ENCODE measurements at places on chromosomes 12 and 14.

DNA sequence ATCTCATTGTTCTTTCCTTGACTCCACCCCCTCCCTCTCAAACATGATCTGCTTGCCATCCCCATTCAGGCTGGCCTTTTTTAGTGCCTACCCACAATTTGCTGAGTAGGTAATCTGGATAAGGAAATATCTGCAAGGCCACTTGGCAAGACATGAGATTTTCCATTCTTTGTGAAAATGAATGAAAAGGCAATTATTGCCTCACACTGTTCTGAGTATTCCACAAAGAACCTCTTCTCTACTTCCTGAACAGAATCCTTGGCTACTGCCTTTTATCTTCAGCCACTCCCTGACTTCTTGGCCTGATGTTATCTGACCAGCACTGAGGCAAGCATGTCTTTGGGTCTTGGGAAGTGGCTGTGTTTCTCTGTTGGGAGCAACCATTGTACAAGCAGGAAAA, 263.2 kb upstream of the ATP2B1 start:
- DNase-seq, result no peak

DNA sequence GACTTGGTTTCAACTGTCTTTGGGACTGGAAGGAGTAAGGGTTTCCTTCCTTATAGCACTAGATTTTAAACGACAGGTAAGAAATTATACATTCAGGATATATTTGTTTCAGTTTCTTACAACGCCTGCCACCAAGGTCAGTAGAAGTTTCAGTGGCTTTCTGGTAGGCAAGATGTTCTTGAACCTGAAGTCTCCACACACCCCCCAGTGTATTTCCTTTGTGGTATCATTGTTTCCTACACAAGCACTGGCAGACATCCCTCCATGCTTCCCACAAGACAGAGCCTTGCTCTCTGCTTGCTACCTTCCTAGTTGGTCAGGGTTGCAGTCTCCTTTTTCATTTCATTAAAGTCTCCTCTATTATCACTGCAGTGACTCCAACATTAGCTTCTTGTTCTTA, 283.1 kb downstream of the FLRT2 start:
- DNase-seq, result no peak

- no peak for DNase-seq
Measured at GRCh38 chr14:69114763-69115162, 38.2 kb downstream of the DCAF5 start.

- DNase-seq, result no peak
Measured at GRCh38 chr14:32201816-32202490, at the start of gene RNU6-7. RNU6-7 (plus strand) TSS chr14:32202045.

DNA sequence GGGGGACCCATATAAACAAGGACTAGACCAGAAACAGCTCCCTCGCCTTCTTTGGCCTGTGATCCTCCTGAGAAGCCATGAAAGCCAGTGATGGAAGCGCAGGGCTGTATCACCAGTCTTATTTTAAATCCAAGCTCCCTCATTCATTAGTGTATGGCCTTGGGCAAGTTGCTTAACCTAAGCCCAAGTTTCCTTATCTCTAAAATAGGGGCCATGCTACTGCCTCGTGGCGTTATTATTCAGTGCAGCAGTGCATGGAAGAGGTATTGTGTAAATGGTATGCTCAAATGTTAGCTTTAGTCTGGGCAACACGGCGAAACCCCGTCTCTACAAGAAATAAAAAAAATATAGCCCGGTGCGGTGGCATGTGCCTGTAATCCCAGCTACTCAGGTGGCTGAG, 9.9 kb downstream of the ESPL1 start:
- no peak for DNase-seq

DNA sequence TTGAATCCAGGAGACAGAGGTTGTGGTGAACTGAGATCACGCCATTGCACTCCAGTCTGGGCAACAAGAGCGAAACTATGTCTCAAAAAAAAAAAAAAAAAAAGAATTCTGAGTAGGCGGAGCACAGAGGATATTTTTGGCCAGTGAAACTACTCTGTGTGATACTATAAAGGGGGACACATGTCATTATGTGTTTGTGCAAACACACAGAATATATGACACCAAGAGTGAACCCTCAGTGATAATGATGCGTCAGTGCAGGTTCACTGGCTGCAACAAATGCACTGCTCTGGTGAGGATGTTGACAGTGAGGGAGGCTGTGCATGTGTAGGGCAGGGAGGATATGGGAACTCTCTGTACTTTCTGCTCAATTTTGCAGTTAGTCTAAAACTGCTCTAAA, 24.2 kb downstream of the FBXO21 start:
- DNase-seq, result no peak

DNA sequence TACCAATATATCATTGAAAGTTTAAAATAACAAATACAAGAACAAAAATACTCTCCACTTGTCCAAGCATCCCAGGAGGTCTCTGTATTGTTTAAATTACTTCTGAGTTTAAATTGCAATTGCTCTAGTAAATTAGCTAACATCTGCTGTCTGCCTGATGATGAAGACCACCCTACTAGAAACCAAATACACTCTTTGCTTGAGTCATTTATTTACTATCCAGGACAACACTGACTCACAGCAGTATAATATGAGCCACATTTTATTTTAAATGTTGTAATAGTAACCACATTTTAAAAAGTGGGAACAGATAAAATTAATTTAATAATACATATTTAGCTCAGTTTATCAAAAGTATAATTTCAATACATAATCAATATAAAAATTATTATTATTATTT, 62.9 kb upstream of the EEA1 start:
- no peak for DNase-seq

Measured in GM04504 (cell line).